Renal cortex interstitium (tissue), 15 donors: ENCODE measurements at places on chromosomes 7 and 10.

DNA sequence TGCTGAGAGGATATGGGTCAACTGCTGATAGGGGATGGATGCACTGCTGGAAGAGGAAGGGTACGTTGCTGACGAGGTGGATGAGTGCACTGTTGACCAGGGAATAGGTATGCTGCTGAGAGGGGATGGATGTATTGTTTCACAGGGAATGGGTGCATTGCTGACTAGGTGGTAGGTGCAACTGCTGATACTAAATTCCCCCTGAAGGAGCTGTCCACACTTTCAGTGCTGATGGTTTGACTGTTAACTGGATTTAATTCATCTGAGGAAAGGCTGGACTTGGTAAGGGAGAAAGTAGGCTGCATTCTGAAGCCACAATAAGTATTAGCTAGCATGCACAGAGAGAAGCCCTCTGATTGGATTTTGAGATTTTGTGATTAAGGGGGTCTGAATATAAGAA lies 1196.8 kb upstream of the PHF14 start:
- peak; percentile 30 for DNase-seq

GRCh38 chr7:152341039-152341913 lies 94.5 kb downstream of the KMT2C start:
- no peak for DNase-seq

GRCh38 chr7:27171637-27172314 lies 2.3 kb downstream of the HOXA10 start:
- no peak for DNase-seq

DNA sequence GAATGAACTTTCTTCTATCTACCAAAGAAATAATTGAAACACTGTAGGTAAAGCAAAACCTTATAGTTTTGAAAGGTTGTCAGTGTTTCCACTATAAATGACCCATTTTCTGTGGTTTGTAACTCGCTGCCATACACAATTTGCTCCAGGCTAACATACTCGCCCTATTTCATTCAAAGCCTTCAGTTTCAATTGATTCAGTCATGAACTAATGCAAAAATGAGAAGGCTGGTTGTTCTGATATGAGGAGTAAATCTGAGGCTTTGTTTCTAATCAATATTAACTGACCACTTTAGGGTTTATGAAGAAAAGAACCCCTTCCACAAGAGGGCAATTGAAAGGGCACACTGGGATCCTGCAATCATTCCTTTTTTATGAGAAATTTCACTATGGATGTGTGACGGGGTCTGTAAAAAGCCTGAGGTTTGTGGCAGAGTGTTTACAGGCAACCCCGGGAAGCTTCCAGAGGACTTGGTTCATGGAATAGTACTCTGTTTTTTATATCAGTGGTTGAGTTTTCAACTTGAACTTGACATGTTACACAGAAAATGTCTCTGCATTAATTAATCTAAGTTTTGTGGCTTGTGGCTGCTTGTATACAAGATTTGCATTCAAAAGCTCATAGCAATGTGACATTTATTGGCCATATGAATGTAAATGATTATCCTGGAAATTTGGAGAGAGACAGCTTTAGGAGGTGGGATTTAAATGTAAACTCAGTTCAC lies 133.2 kb downstream of the NRP1 start:
- no peak for DNase-seq

DNA sequence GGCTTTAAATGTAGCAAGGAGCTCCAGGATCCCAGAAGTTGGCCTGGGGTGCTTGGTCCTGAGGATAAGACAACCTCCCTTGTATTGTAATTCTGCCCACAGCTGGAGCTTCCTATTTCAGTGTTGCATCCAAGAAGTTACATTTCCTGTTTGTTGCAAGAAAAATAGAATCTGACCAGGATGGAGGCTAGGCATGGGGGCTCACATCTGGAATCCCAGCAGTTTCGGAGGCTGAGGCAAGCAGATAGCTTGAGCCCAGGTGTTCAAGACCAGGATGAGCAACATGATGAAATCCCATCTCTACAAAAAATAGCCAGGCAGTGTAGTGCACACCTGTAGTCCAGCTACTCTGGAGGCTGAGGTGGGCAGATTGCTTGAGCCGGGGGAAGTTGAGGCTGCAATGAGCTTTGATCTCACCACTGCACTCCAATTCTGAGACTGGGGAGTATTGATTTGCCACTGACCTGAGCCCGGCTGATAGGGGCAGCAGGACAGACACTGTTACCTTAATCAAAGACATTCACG lies 766 bp upstream of the ITIH2 start:
- DNase-seq: no peak
